Naive thymus-derived CD4-positive, alpha-beta T cell (primary cell): ENCODE measurements at places on chromosomes 5 and 9. TPM values are rescaled to one million over a fixed set of nuclear protein-coding genes. Genes with fewer than 3 reads are reported as not detected.
A peak's percentile ranks its signal among the peaks of the same experiment; 100 is the strongest.

DNA sequence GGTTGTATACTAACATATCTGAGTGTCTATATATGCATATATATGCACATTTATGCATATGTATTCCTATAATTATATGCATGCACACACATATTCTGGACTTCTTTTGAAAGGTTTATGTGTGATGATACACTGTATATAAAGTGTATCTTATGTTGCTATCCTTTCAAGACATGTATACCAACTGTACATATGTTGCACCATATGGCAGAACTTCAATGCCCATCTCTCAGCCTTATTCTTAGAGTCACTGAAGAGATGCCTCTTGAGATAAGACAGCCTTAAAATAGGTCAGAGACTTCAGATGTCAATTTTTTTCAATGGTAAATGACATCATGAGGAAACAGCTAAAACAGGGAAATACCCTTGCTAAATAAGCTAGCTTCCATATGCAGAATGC lies 461.4 kb downstream of the SPATA31D1 start:
- H3K27me3 ChIP-seq = no peaks in the 10 kb centered on the region
- H3K4me1 ChIP-seq = no peaks in the 10 kb centered on the region
- H3K36me3 ChIP-seq = no peaks in the 10 kb centered on the region
- no peak for DNase-seq
- no peak overlapping the region for H3K4me3 ChIP-seq
- H3K27ac ChIP-seq = no peak overlapping the region

DNA sequence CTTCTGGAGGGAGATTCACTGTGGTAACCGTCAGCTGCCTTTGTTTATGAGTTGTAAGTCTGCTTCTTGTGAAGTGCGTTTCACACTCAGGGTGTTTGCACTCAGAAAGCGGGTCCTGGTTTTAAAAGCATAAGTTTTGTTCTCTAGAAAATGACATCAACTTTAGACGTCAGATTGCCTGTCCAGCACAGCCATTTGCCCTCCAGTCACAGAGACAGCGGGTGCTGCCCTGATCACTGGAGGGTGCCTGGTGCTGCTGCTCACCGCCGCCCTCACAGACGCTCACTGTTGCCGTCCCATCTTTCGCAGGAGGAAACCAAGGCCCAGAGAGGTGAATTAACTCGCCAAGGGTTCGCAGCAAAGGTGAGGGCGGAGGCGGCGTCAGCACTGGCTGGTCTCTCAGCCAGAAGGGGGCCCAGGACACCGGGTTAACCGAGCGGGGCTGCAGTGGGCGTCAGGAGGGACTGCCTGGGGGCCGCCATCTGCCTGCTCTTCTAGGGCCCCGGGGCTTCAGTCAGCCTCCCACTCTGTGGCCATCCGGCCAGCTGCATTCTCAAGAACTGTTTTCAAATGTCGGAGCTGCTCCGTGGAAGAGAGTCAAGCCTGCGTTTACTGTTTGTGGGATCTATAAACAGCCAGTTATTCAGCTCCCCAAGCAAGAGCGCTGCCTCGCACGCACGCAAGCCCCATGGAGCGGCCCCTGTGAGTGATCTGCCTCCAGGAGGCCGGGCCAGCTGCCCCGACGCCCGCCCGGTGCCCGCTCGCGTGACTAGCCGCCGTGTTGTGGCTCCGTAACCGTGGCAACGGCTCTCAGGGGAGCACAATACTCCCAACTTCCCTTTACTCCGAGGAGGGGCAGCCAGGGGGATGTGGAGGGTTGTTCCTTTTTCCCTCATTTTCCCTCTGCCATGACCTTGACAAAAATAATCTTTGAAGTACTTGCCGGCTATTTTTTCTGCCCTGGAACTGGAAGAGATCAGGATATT lies 43.4 kb upstream of the EXOC3 start:
- H3K27ac ChIP-seq = no peak overlapping the region
- no peaks in the 10 kb centered on the region for H3K27me3 ChIP-seq
- no peaks in the 10 kb centered on the region for H3K36me3 ChIP-seq
- H3K4me3 ChIP-seq = no peak overlapping the region

The ATG10 gene
- total RNA-seq = 9.6 TPM

- no peak for DNase-seq
- peaks cover 65% of the 10 kb centered on the region for H3K36me3 ChIP-seq
- H3K4me1 ChIP-seq = peaks cover 13% of the 10 kb centered on the region
- no peaks in the 10 kb centered on the region for H3K27me3 ChIP-seq
- H3K27ac ChIP-seq = no peak overlapping the region
- H3K4me3 ChIP-seq = no peak overlapping the region
Observed at GRCh38 chr9:124412228-124412575, 3.0 kb downstream of the PSMB7 start.

DNA sequence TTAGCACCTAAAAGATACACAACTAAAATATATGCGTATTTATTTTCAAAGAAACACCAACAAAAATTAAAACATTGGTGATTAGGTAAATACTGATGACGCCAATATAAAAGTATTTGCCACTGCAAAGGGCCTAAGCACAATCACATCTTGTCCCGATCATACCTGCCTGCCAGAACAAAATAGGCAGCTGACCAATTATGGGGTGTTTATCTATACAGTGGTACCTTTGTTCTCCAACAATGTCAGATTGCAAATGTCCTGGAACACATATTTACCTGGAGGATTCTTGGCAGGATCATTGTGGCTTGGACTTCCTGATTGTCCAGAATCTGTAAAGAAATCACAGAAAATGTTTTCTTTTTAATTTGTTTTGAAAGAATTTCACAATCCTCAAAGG lies 134.5 kb downstream of the NFIB start:
- no peak overlapping the region for H3K4me3 ChIP-seq
- no peaks in the 10 kb centered on the region for H3K4me1 ChIP-seq
- no peaks in the 10 kb centered on the region for H3K27me3 ChIP-seq
- DNase-seq = no peak

GRCh38 chr5:78576376-78576775 lies 72.2 kb downstream of the LHFPL2 start:
- H3K36me3 ChIP-seq = no peaks in the 10 kb centered on the region
- no peak overlapping the region for H3K4me3 ChIP-seq
- H3K4me1 ChIP-seq = no peaks in the 10 kb centered on the region
- DNase-seq = no peak
- no peaks in the 10 kb centered on the region for H3K27me3 ChIP-seq
- no peak overlapping the region for H3K27ac ChIP-seq

- no peak overlapping the region for H3K27ac ChIP-seq
- no peaks in the 10 kb centered on the region for H3K4me1 ChIP-seq
- no peak for DNase-seq
- H3K4me3 ChIP-seq = no peak overlapping the region
- no peaks in the 10 kb centered on the region for H3K27me3 ChIP-seq
- no peaks in the 10 kb centered on the region for H3K36me3 ChIP-seq
Observed at GRCh38 chr9:79224672-79225433, 346.9 kb upstream of the TLE4 start.

DNA sequence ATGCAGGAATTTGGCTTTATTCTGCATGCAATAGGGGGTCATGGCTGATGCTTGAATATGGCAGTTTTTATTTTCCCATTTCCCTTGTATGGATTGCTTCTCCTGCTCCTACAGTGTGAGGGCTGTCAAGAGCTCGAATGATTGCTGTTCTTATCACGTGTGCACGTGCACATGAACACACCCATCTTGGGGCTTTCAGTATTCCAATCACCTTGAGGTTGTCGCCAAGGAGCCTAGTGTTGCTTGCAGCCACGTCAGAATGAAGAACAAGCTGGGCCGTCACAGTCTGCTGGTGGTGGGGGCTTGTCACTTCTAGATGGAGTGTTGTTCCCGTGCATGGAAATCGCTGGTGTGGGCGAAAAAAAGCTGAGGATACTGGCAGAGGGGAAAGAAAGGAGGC lies 219.4 kb upstream of the GLRA1 start:
- no peaks in the 10 kb centered on the region for H3K27me3 ChIP-seq
- DNase-seq = no peak
- H3K4me3 ChIP-seq = no peak overlapping the region
- H3K36me3 ChIP-seq = no peaks in the 10 kb centered on the region

The RGS7BP gene
- not detected in 2 replicates for total RNA-seq

DNA sequence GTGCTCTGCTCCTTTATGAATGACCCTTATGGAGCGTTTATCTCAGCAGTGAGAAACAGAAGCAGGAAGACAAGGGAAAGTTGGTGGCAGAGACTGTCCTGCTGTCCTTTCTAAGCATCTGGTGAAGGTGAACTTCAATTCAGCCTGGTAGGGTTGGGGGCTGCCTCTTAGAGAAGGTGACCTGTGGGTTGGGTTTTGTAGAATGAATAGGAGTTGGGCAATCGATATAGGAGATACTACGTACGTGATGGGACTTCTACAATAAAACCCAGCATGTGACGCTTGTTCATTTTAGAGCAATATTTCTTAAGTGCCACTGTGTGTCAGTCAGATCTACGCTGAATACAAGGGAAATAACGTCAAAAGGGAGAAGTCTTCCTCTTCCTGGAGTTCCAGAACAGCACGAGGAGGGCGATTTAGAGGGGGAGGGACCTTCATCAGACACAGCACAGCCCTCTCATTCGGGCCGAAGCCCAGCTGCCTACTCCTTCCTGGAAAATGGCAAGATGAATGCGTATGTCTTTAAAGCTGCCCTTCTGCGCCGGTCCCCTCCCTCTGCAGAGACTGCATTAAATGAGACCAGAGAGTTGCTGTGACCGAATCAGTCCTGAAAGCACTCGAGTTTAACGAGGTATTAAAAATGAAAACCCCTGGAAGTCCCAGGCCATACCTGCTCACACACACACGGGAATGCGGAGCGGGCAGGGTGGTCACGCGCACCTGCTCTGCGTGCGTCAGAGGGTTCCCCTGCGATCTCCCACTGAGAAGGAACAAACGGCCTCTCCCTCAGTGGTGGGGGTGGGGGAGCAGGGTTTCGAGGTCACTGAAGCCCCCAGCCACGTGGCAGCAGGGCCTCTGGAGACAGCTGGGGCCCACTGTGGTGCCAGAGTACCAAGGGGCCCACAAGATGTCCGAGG lies 85.3 kb upstream of the SARDH start:
- no peaks in the 10 kb centered on the region for H3K27me3 ChIP-seq
- DNase-seq = no peak

DNA sequence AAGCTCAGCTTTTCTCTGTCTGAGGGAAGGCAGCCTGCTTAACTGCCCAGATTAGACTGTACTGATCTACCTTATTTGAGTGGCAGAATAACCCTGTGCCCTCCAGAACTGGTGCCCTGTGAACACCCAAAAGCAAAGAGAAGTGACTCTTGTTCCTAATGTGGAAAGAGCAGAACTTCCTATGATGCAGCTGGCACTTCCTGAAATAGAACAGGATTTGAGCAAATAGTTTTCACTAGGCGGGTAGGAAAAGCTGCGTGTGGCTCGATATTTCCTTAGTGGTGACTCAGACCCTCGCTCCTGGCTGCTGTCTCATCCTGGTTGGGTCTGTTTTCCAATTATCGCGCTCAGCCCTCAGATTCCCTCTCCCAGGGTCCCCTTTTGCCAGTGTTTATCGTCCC lies 89.9 kb downstream of the SH3TC2 start:
- H3K4me3 ChIP-seq = no peak overlapping the region
- no peak overlapping the region for H3K27ac ChIP-seq
- DNase-seq = no peak

DNA sequence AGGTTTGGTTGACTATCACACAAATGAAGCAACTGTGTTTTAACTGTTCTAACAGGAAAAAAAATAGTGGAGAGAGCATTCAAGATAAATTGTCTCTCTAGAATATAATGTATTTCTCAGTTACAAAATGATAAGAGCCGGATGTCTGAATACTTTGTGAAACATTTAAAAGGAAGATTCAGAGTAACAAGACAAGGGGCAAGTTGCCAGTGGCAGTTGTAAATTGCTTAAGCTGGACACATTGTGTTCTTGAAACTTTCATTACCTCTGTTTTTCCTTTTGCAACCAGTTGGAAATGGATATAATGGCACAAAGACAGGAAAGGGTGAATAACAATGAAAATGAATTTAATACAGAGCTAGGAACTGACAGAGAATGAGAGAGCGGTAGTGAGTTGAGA lies 15.2 kb upstream of the TBCA start:
- no peak overlapping the region for H3K4me3 ChIP-seq
- no peak for DNase-seq
- no peak overlapping the region for H3K27ac ChIP-seq
- no peaks in the 10 kb centered on the region for H3K4me1 ChIP-seq

GRCh38 chr5:116557669-116558271 lies 16.9 kb downstream of the SEMA6A start:
- no peak overlapping the region for H3K27ac ChIP-seq
- no peak overlapping the region for H3K4me3 ChIP-seq
- no peaks in the 10 kb centered on the region for H3K4me1 ChIP-seq
- no peaks in the 10 kb centered on the region for H3K27me3 ChIP-seq

The CD72 gene
- 7.2 TPM for total RNA-seq

The WASHC1 gene
- 40.0 TPM for total RNA-seq

The RAB3C gene
- total RNA-seq = not detected

DNA sequence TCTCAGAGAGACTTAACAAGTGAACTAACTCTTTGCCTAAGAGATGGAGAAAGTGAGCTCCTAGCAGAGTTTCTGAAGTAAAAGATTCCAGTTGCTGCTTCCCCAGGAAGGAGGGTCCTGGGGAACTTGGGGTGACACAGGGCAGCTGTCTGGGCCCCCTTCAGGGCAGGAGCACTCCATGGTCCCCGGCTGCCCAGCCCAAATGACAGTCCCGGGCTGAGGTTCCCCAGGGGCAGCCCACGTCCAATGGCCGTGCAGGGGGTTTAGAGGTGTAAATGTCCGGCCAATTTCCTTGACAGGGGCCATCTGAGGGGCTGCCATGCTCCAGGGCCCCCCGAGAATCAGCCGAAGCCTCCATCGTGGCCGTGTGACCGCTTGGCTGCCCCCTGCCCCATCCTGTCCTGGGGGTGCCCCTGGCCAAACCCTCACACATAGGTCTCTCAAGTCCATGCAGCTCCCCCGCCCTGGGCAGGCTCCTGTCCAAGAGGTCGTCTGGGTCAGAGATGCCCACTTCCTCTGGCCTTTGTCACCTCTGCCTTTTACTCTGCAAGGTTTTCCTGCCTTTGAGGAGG lies 5.5 kb upstream of the PPP1R26 start:
- H3K27me3 ChIP-seq = no peaks in the 10 kb centered on the region
- no peak overlapping the region for H3K4me3 ChIP-seq
- no peak overlapping the region for H3K27ac ChIP-seq
- peaks cover 3% of the 10 kb centered on the region for H3K4me1 ChIP-seq
- no peak for DNase-seq
- H3K36me3 ChIP-seq = no peaks in the 10 kb centered on the region

DNA sequence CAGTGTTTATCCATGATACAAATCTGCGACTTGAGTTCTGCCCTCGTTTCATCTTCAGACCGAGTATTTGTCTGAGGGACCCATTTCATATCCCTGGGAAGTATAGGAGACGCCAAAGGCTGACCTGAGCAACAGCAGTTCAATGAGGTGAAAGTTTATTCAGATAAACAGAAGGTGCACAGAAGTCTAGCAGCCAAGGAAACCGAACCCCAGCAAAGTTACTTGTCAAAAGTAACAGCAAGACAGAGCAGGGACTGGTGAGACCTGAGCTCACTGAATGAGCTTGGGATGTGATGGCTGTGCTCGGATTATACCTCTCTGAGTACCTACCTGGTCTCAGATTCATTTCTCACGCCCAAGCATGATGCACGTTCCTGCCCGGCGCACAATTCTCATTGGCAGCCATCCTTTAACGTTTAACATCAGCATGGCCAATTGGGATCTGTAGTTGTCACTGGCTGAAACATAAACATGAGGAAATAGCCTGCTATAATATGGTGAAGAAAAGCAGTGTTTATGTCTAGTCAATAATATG lies 599 bp downstream of the LYRM7 start:
- H3K27ac ChIP-seq = peak overlapping the region; percentile 82
- no peaks in the 10 kb centered on the region for H3K27me3 ChIP-seq

GRCh38 chr5:85823462-85824426 lies 794.0 kb upstream of the COX7C start:
- no peaks in the 10 kb centered on the region for H3K27me3 ChIP-seq
- no peak overlapping the region for H3K4me3 ChIP-seq
- no peak for DNase-seq
- no peaks in the 10 kb centered on the region for H3K4me1 ChIP-seq
- H3K36me3 ChIP-seq = no peaks in the 10 kb centered on the region
- H3K27ac ChIP-seq = no peak overlapping the region
